ENCODE measurements at places on chromosomes 2 and 18.
A peak's percentile ranks its signal among the peaks of the same experiment; 100 is the strongest.

DNA sequence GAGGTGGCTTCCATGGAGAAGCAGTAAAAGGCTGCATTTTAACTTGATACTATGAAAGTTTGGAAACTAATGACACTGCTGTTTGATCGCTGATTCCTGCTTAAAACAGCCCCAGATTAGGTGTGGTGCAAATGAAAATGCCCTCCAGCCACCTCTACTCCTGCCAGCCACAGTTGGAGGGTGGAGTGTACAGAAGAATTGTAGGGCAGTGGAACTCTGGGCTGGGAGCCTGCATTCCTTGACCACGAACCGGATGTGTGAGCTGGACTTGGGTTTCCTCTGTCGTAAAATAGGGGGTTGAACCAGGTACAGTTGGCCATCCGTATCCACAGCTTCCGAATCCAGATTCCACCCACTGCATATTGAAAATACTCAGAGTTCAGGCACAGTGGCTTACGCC is 84.6 kb upstream of the RFX8 start:
- no peak for DNase-seq

GRCh38 chr2:208548700-208549099 is 142.1 kb downstream of the PTH2R start:
- no peak for DNase-seq

GRCh38 chr2:85911814-85912692 is 23.3 kb upstream of the ST3GAL5 start:
- DNase-seq: no peak

DNA sequence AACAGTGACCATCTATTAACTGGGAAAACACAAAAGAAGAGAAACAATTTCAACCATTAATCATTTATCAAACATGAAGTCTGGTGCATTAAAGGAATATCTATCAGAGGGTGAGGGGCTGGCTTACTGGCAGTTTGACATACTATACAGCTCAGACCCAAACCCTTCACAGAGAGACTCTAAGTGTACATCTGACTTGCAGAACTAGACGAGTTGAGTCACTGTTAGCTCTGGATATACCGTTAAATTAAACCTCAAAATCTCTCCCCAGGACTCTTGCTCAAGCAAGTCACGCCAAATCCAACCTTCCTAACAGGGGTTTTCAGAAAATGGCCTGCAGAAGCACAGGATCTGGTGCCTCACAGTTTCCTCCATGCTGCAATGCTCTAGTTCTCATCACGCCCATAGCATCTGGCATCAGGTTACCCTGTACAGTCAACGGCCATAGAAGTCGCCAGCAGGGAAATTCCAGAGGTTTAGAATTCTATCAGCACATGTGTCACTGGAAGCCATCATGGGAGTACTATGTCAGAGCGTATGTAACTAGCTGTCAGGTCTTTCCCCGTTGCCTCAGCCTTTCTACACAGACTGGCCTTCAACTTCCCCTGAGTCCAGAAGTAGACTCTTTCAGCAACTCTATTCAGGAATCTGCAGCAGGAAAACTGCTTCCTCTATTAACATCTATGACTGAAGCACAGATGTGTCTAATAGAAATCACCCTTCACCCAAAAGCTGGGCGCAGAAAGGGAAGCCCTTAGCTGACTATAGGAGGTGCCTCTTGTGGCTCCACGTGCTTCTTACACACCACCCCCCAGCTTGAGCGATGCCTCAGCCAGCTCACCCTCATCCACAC is 9.3 kb downstream of the TGOLN2 start:
- no peak for DNase-seq

DNA sequence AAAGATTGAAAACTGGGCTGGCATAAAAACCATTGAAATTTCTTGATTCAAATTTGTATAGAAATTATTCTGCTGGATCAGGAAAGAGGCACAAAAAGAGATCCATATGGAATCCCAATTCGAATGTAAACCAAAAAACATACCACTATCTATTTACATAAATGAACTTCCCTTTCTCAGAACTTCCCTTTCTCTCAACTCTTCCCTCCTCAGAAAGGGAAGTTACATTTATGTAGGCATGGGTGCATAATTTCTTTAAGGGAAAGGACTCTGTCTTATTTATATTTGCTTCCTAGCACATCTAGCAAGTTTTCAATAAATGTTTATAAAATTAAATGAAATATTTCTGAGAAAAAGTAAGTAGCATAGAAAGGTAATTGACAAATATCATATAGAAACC is 398.1 kb upstream of the ATP5MC3 start:
- peak; percentile 18 for DNase-seq

GRCh38 chr18:63126134-63127069 is 193.2 kb downstream of the BCL2 start:
- no peak for DNase-seq

- peak; percentile 88 for DNase-seq
Observed at GRCh38 chr18:22930089-22930713, 2.9 kb upstream of the RBBP8 start.

GRCh38 chr2:174750923-174751441 is 13.3 kb downstream of the CHRNA1 start:
- peak; percentile 56 for DNase-seq

GRCh38 chr2:2464094-2464493 is 133.0 kb upstream of the MYT1L start:
- DNase-seq: no peak

DNA sequence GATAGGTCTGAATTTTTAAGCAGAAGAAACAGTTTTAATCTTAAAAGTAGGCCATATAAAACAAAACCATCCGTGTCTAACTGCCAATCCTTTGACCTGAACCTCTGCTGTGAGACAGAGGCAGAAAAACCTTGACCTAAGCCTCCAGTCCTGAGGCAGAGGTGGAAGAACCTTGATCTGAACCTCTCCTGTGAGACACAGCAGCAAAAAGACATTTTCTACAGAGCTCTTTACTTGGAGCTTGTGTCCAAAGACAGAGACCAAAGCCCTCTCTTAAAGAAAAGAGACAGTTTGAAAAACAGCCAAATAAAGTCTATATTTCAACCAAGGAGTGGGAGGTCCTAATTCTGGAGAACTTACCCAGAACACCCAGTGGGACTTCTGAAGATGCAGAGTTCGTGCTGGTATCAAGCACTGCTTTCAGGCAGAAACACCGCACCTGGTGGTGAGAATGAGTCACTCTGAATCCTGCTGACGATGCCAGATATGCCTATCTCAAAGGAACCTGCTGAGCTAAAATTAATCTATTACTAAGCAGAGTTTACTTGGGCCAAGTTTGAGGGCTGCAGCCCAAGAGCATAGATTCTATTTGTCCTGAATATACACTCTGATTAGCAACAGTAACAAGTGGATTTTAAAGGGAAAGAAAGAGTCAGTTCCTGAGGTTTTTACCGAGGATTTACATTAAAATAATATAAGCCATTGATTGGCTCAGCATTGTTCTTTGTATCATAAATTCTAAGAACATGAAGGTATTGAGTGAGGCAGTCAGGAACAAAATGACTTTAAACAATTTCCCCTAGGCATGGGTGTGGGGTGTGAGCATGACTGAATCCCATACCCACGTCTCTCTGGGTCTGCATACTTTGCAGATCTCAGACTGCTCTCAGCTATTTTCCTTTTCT is 806.4 kb downstream of the TRIB2 start:
- peak; percentile 25 for DNase-seq

DNA sequence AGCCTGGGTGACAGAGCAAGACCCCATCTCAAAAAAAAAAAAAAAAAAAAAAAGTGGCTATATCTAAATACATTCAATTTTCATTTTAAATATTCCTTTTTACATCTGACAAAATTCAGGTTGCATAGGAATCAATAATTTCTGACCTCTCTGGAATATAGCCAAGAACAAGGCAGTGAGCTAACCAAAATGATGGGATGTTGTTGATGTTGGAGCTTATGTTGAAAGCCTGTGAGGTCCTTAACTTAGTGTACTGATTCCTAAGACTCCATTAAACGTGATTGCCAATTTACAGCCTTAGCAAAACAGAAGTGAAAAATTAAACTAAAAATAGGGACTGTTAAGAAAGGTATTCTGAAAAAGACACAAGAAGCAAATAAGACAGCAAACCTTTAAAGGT is 109.6 kb downstream of the MEP1B start:
- DNase-seq: no peak

- DNase-seq: no peak
Observed at GRCh38 chr2:54429054-54429453, 27.1 kb upstream of the SPTBN1 start.

- no peak for DNase-seq
Observed at GRCh38 chr2:173720306-173720705, 244.9 kb downstream of the SP3 start.

DNA sequence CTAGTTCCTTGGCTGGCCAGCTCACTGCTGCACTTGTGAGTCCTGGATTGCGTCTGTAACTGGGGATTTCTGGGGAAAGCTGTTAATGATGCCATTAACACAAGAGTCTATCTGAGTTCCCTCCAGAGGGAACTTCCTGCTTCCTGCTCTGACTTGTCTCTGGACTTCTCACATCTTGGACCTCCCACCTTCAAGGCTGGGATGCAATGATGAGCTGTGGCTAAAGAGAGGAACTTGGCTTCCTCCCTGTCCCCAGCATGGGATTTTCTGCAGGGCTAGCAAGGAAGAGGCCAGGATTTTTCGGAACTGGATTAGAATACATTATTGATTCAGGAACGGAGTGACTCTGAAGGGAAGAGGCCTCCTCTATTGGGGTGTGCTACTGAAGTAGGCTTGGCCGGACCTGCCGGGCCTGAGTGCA is 155.5 kb downstream of the CLIP4 start:
- no peak for DNase-seq

GRCh38 chr2:219695145-219695709 is 67.8 kb downstream of the SLC4A3 start:
- no peak for DNase-seq

DNA sequence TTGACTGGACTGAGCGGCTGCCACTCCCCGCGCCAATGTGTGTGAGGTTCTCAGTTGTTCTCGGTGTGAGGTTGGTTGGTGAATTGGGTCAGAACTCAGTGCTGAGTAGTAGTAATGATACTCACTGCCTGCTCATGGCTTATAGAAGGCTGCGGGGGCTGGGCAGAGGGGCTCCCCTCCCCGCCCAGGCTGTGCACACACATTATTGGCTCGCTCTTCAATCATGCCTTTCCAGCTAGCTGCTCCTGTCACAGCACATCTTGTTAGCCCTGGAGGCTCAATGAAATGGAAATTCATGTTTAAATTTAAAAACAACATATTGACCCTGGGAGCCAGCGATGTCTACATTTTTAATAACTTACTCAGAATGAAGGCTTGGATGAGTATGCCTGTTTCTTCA is 152.8 kb downstream of the CELF4 start:
- DNase-seq: no peak

DNA sequence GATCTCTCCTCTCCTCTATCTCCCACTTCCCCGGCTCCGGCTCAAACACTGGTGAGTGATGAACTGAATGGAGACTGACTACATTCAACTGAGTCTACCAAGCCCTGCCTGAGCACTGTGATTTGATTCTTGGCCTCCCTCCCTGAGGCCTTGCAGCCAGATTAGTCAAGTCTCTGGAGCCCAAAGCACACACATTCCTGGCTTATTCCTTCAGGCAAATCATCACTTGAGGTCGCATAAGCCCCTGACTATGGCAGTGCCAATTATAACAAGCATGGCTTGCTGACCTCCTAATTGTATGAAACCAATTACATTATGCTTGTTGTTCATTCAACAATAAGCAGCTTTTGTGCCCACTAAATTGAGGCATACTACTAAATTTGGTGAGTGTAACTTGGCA is 34.6 kb downstream of the EFEMP1 start:
- no peak for DNase-seq

- peak; percentile 62 for DNase-seq
Observed at GRCh38 chr2:85769236-85769982, 15.6 kb downstream of the ATOH8 start.

DNA sequence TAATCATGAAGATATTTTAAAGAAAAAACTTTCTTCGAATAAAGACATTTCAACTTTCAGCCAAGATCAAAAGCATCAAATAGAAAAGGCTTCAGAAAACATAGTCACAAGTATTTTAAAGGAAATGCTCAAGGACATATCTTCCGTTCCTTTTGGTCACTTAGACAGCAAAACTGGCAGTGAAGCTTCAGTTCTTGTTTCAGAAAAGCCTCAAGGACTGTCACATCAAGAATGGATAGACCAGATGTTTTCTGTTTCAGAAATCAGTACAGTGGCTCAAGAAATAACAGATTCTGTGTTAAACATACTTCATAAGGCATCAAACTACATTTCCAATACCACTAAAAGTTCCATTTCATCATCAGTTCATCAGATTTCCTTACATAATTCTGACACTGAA is 51.8 kb downstream of the FSIP2 start:
- no peak for DNase-seq

DNA sequence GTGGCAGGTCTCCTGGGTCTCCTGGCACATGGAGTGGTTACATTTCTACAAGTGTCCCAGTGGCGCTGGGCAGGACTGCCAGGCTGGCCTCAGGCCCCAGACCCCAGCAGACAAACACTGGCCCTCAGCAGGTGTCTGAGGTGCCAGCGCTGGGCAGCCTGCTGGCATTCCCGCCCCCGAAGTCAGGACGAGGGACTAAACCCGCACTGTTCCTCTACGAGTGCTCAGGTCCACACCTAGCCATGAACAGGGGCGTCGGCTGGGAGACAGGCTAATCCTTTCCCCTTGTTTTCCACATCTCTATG is 12.8 kb downstream of the SNED1 start:
- no peak for DNase-seq

DNA sequence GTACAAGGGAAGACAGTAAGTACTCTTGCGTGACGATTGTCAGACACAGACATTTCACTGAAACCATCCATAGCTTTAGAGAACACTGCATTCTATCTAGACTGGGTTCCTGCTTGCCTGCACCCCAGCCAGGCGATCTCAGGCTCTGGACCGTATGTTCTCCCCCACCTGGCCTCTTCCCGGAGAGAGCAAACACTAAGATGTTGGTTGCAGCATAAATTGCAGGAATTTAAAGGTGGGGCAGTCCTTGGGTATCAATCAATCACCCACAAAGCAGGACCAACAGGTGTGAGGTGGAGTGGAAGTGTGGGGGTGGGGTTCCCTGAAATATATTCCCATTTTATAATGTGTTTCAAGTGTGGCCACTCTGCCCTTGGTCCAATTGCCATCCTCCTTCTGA is 103.6 kb upstream of the TGFA start:
- no peak for DNase-seq

DNA sequence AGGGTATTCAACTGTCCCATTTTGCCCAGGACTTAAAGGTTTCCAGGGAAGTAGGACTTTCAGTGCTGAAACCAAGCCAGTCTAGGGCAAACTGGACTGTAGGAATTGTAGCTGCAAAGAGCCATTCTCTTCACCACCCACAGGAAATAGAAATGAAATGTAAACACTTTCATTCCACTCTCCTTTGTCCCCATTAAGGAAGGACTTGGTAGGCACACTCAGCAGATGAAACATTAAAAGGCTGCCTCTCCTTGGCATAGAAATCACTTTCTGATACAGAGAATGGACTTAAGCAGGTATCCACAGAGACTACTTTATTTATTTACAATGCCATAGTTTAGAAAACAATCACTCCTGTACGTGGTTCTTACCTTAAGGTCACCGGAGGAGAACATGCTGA is 102.9 kb upstream of the CCDC195 start:
- DNase-seq: no peak

All from NAMALWA (cell line).